ENCODE measurements at places on chromosomes 3 and 15. TPM values are rescaled to one million over a fixed set of nuclear protein-coding genes. Genes with fewer than 3 reads are reported as not detected.

DNA sequence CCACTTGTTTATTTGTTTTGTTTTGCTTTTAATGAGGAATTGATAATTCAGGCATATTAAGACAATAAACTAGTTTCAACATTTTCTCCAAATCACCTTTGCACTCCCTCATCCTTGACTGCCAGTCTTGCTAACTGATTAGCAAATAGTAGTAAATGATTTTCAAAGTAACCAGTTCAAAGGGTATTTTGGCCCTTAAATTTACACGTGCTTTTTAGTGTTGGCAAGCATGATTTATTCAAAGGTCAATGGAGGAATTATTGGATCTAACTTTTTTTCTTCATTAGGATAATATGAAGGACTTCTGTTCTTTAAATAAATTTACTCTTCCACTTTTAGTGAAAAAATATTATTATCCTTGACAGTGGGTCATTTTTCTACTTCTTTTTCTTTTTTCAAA is 53.8 kb downstream of the BCHE start:
- no peak for DNase-seq
- H3K36me3 ChIP-seq, result no peaks in the 10 kb centered on the region
- H3K27ac ChIP-seq, result no peak overlapping the region
- H3K4me1 ChIP-seq, result no peaks in the 10 kb centered on the region

DNA sequence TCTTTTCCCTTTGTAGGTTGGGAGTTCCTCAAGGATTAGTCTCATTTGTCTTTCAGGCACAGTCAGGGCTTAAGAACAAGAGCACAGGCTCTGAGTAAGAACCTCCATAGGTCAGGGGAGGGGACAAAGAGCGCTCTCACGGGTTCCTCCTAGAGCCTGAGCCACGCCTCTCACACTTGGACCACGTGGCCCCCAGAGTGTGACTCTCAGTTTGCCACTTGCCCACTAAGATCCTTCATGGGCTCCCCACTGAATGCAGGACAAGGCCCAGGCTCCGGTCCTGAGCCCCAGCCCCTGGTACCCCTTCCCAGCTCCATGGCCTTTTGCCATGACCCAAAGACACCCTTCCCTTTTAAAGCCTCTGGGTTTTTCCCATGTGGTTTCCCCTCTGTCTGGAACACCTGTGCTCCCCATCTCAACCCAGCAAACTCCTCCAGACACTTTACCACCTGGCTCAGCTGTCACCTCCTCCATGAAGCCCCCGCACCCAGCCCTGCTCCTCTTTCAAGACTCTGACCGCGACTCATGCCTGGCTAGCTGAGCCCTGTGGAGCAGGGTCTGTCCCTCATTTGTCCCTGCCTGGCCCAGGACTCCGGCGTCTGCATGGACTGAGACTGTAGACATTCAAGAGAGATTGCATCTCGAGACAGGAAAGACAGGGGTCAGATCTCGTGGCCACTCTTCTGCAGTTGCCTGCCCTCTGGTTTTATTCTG is 32.7 kb downstream of the IQSEC1 start:
- H3K27me3 ChIP-seq, result no peaks in the 10 kb centered on the region
- no peaks in the 10 kb centered on the region for H3K36me3 ChIP-seq
- H3K4me1 ChIP-seq, result peaks cover 5% of the 10 kb centered on the region
- H3K4me3 ChIP-seq, result no peak overlapping the region

- no peak for DNase-seq
- no peaks in the 10 kb centered on the region for H3K27me3 ChIP-seq
- no peak overlapping the region for H3K4me3 ChIP-seq
- no peaks in the 10 kb centered on the region for H3K4me1 ChIP-seq
Observed at GRCh38 chr3:85258326-85258725, 299.5 kb downstream of the CADM2 start.

GRCh38 chr3:148879256-148879655 is 14.2 kb downstream of the CPA3 start:
- H3K36me3 ChIP-seq, result no peaks in the 10 kb centered on the region
- DNase-seq, result no peak
- no peaks in the 10 kb centered on the region for H3K27me3 ChIP-seq
- peaks cover 3% of the 10 kb centered on the region for H3K4me1 ChIP-seq

DNA sequence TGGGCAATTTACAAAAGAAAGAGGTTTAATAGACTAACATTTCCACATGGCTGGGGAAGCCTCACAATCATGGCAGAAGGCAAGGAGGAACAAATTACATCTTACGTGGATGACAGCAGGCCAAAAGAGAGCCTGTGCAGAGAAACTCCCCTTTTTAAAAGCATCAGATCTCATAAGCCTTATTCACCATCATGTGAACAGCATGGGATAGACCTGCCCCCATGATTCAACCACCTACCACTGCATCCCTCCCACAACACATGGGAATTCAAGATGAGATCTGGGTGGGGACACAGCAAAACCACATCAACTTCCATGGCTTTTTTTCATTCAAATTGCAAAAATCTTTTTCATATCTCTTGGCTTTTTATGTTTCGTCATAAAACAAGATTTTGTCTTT is 67.6 kb upstream of the GADL1 start:
- H3K27ac ChIP-seq, result no peak overlapping the region
- no peaks in the 10 kb centered on the region for H3K36me3 ChIP-seq
- no peaks in the 10 kb centered on the region for H3K27me3 ChIP-seq

DNA sequence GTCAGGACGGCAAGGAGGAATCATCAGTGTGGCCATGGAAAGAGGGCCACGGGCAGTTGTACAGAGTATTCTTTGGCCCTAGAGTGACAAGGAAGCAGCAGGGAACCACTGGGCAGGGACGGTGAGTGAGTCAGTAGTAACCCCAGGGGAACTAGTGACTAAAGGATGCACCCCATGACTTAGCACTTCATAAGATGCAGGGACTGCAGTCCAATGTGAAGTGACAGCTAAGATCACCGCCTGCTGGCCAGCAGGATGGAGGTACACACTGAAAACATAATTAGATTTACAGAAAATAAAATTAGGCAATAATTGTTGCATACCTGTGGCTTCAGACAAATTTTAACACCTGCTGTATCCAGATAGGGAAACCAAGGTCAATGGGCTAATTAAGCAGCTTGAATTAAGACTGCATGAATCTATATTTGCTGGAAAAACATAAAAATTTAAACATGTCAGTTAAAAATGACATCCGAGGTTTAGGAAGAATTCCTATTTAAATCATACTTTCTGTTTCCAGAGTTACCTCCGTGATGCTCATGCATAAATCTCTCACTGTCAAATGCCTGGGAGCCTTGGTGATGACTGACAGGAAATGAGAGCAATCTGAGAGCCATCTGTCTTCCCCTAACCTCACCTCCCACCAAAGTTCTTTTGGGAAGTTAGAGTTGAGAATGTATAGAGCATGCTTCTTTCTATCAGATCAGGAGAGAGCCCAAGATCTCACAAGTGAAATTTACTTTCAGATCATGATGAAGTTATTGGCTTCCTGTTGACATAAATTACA is 56.5 kb downstream of the DCLK3 start:
- H3K4me1 ChIP-seq, result no peaks in the 10 kb centered on the region
- no peaks in the 10 kb centered on the region for H3K36me3 ChIP-seq
- H3K27me3 ChIP-seq, result no peaks in the 10 kb centered on the region
- no peak overlapping the region for H3K27ac ChIP-seq
- no peak overlapping the region for H3K4me3 ChIP-seq

GRCh38 chr15:69606144-69606543 is 153.5 kb downstream of the RPLP1 start:
- H3K27ac ChIP-seq, result no peak overlapping the region
- DNase-seq, result no peak
- no peaks in the 10 kb centered on the region for H3K27me3 ChIP-seq
- H3K4me3 ChIP-seq, result no peak overlapping the region
- no peaks in the 10 kb centered on the region for H3K4me1 ChIP-seq

DNA sequence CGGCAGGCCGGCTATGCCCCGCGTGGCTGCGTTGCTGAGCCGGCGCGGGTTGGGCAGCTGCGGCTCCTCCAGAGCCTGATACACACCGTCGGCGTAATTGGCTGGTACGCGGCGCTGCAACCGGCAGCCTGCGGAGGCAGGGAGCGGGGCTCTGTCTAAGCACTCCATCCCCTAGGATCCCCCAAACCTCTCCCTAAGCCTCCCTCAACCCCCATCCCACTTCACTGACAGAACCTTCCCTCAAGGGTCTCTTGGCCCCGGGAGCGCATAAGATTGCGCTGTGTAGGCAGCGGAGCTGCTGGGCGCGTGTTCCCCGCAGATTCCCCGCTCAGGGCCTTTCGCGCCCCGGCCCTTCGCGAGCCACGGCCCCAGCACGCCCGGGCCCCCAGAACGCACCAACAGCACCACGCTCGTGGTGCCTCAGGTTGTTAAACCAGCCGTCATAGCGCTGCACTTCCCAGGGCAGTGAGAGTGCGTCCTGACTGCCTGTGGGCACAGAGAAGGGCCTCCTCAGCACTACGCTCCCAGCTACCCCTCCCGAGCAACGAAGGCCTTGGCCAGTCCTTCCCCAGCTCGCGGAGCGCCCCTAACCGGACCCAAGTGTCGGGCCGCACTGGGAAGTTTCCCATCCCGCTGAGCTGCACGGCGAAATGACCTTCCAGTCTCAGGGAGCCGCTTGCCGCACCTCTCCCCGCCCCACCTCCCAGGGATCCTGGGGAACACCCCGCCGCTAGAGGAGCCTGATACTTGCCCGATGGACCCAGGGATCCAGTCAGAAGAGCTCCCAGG is 1.2 kb downstream of the DUOX2 start:
- no peak overlapping the region for H3K4me3 ChIP-seq
- no peaks in the 10 kb centered on the region for H3K36me3 ChIP-seq
- no peak for DNase-seq
- H3K27ac ChIP-seq, result no peak overlapping the region
- H3K27me3 ChIP-seq, result no peaks in the 10 kb centered on the region

The APOD gene
- 191 TPM for total RNA-seq

The HESX1 gene
- 1.3 TPM for total RNA-seq

The TMEM207 gene
- not detected for total RNA-seq

The CELF6 gene
- 8.5 TPM for total RNA-seq
